ENCODE measurements at places on chromosomes 7 and 10. TPM values are rescaled to one million over a fixed set of nuclear protein-coding genes. Genes with fewer than 3 reads are reported as not detected.

PNLIPRP1 gene
- total RNA-seq: not detected

PAPOLB gene
- total RNA-seq: not detected

TFPI2 gene
- 152 TPM for total RNA-seq

ASB10 gene
- total RNA-seq: not detected

SLC13A1 gene
- not detected for total RNA-seq

DDIT4 gene
- 80.2 TPM for total RNA-seq

CYP3A7 gene
- not detected for total RNA-seq

NXPH1 gene
- not detected for total RNA-seq

LRRD1 gene
- 0.24 TPM for total RNA-seq

CYP17A1 gene
- not detected for total RNA-seq

LOXL4 gene
- total RNA-seq: 7.0 TPM

CCDC172 gene
- not detected for total RNA-seq

FAM13C gene
- total RNA-seq: 1.7 TPM

SFR1 gene
- 8.6 TPM for total RNA-seq

HOXA6 gene
- 0.19 TPM for total RNA-seq

- DNase-seq: no peak
Observed at GRCh38 chr10:30018496-30018895, 40.9 kb downstream of the JCAD start.

GRCh38 chr7:23335136-23335535 lies 36.0 kb downstream of the MALSU1 start:
- no peak for DNase-seq

DNA sequence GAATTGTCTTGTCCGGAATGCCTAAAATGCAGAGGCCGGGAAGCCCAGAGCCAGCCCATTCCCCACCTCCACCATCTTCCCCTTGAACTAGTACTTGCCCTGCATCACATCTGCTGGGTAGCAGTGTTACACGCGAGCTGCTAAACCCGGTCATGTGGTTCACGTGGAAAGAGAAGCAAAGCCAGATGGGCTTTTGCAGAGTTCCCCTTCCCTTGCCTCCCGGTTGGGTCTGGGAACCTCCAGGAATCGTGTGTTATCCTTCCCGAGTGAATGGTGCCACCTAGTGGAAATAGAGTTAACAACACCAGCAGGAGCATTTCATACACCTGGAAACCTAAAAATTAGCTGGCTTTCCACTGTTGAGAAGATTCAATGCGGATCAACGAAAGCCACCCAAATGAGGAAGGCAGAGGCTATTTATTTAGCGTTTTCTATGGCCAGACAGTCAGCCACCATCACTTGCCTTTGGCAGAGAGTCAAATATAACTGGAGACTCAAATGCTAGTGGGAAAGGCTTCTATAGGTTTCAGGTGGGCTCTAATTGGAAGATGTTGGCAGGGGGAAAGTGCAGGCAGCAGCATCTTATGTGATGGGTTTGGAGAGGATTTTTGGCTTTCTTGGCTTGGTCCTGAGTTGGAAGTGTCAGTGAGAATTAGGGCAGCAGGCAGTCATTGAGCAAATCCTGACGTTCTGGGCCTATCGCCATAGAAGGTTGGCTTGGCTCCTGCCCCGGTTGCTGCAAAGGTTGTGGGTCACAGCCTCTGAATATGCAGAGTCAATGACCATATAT lies 12.9 kb upstream of the DENND2A start:
- no peak for DNase-seq

DNA sequence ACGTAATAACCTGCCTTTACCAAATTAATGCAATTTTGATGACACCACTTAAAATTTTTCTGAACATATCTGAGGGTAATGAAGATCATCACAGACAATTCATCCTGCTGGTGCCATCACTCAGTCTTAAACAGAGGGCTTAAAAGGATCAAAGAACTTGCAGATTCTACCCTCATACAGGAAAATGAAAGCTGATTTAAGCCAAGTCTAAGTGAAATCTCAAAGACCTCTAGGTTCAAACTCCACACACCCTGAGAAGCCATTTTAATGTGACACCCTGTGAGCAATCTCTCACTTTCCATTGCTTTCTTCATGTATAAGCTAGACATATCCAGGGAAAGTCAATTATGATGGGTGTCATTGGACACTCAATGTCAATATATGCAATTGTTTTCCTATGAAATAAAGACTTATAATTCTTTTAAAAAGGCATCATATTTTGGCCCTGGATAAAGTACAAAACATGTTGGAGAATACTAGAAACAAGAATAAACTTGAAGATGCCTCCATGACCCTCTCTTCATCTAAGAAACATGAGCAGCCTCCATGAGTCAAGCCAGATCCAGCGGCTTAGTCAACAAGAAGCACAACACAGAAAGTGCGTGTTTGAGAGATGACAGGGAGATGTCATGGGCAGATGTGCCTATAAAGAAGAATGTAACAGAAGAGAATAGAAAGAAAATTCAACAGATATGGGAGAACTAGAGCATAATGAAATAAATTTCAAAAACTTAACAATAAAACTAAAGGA lies 291.9 kb downstream of the PARD3 start:
- DNase-seq: no peak

DNA sequence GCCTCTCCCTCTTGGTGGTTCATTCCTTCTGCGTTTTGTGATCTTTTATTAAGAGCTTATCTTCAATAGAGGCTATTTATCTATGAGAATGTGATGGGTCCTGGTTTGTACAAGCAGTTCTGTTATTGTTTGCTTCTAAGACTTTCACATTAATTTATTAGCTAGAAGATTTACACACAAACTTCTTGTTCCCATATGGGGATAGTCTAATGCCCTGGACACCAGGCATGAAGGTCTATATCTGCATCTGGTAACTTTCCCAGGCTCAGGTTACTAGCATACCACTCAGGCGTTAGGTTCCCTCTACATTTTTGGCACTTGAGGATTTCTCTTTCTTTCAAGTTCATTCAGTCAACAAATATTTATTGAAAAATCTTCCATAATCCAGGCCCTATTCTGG lies 7.7 kb downstream of the XPNPEP1 start:
- DNase-seq: no peak

GRCh38 chr10:99975942-99976809 lies 33.6 kb downstream of the DNMBP start:
- no peak for DNase-seq

GRCh38 chr10:29012926-29013554 lies 275.8 kb upstream of the LYZL1 start:
- DNase-seq: no peak

- DNase-seq: no peak
Observed at GRCh38 chr7:15430911-15431310, 130.9 kb downstream of the AGMO start.

- DNase-seq: no peak
Observed at GRCh38 chr7:73303546-73303945, 5.1 kb downstream of the NSUN5 start.

DNA sequence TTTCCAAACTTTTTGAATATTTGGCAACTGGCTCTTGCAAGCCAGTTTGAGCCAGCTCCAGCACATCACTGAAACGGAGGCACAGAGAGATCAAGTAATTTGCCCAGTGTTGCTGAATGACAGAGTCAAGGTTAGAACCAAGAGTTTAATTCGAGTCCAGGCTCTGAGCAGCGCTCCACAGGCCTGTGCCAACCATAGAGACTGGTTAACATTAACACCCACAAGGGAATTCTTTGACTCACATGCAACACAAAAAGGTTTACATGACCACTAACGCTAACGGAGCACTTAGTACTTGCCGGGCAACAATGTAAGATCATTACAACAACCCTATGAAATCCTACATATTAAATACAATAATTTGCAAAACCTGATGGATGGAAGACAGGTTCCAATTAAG lies 1.5 kb downstream of the RGS10 start:
- no peak for DNase-seq

DNA sequence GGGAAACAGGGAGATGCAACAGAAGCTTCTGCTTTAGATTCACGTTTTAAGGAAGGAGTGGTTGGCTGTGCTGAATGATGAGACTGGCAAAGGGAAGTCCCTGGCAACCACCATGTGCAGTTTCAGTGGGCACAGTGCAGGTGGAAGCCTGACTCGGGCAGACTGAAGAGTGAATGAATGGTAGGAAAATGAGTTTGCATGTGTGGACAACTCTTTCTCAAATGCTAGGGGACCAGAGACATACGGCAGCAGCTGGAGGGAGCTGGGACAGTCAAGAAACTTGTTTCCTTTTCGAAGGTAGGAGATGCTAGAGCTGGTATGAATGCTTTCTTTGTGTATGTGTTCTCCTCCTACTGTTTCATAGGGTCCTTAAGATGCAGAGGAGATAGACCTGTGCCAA lies 29.0 kb downstream of the PODXL start:
- DNase-seq: no peak

- no peak for DNase-seq
Observed at GRCh38 chr10:124342821-124343170, 75.9 kb downstream of the OAT start.

- no peak for DNase-seq
Observed at GRCh38 chr7:55770778-55771177, 91.8 kb downstream of the SEPTIN14 start.

DNA sequence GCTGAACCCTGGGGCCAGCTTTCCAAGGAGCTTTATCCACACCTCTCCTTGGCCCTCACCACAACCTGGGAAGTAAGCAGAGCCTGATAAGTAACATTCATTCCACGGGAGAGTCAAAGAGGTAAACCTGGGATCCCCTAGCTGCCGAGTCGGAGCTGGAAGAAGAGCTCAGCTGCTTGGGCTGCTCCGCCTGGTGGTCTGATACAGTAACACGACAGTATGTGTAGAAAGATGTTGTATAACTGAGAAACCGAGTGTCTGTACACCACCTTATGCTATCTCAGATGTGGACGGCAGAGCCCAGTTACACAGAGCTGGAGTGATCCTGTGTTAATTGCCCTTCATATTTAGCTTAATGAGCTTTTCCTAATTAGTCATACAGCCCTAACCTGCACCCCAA lies 151.3 kb upstream of the KMT2E start:
- no peak for DNase-seq

DNA sequence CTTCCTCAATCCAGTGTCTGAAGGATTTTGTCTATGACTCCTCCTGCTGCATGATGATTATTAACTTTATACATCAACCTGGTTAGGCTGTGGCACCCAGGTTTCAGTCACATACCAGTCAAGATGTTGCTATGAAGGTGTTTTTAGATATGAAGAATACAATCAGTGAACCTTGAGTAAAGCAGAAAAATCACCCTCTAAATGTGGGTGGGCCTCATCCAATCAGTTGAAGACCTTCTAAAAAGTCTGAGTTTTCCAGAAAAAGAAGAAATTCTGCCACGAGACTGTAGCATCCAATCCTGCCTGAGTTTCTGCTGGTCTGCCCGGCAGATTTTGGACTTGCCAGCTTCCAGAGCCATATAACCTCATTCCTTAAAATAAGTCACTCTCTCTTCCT lies 126.1 kb upstream of the FRMD4A start:
- DNase-seq: no peak

GRCh38 chr10:71462062-71462935 lies 65.6 kb downstream of the CDH23 start:
- DNase-seq: no peak

- no peak for DNase-seq
Observed at GRCh38 chr10:31582365-31583052, 263.5 kb downstream of the ZEB1 start.

GRCh38 chr10:101236376-101237080 lies 7.3 kb upstream of the LBX1 start:
- no peak for DNase-seq

DNA sequence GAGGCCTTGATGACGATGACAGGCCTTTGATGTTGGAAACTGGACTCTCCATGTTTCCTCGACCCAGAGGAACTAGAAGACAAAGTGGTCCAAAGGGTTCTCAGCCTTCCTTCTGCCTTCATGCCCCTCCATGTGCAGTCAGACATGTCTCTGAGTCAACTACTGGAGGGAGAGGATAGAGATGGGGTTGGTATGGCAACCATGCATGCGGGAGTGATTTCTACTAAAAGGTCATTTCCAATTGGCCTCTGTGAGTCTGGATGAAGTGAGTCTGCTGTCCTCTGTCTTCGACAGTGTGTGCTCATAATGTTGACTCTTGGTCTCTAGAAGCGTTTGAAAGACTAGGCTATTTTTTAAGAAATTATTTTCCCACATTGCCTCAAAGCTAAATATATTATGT lies 29.2 kb downstream of the STK17A start:
- no peak for DNase-seq

DNA sequence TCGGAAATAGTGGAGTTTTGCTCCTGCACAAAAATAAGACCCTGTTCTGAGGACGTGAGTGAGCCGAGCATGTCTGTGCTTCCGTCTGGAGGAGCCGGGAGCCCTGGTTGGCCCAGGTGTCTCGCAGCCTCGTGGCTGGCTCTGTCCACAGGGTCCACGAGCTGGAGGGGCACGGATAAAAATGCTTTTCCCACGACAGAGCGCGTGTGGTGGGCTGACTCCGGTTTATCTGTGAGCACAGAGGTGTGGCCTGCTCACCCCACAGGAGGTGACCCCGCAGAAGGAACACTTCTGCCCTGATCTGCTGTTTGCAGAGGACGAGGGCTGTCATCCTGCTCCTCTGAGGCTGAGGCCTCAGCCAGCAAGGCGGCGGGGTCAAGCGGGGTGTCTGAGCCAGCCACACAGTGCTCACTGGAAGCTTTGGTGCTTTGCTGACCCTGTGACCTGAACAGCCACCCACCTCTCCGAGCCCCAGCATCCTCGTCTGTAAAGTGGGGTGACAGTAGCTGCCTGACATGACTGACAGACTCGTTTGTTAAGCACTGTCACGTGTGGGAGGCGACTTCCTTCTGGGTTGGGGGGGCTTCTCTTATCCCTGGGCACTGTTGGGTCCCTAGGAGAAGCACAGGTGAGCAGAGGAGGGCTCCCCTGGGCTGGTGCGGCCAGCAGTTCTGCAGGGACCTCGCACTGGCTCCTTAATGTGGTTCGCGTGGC lies 162.5 kb downstream of the DNAJB6 start:
- no peak for DNase-seq

DNA sequence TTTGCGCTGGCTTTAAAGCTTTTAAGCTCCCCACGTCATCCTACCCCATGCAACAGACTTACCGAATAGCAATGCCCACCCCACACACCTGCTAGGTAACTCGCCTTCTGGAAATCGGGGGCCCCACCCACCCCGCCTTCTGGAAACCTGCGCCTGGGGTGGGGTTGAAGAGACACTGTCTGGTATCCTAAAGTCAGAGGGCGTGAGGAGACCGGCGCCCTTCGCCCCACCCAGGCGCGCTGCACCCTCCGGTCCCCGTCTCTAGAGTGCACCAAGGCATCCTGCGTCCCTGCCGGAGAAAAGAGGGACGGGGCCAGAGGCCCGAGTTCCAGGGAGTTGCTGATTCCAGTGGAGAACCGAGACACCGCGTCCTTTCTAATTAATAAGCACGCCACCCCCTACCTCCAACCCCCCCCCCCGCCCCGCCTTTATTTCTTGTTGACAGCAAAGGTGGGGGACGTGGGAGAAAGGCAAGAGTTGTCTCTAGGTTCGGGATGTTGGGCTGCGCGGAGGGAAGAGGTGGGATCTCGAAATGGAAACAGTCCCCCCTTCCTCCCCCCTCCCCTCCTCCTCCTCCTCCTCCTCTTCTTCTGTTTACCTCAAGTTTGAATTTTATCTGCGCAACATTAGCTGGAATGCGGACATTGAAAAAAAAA lies 220.9 kb upstream of the MKLN1 start:
- no peak for DNase-seq

DNA sequence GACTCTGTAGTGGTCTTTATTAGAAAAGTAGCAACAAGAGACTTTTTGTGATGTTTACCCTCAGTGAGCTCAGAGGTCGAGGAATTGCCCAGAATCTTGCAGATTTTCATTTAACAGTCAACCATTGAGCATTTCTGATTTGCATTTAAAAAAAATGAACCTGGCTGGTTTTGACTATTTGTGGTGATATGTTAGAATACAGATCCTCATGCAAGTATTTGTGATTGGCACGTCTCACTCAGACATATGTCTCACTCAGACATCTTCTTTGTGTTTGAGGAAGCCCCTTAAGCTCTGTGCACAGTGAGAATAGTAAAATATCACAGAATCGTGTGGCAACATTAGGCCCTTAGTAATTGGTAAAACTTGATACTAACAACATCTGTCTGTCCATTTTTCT lies 113.2 kb downstream of the SND1 start:
- no peak for DNase-seq
